Activated T-cell treated with anti-CD3 and anti-CD28 coated beads, Interleukin-2, amount 50 U/mL, for 24 hours (primary cell): ENCODE measurements at places on chromosomes 4 and X.
A peak's percentile ranks its signal among the peaks of the same experiment; 100 is the strongest.

DNA sequence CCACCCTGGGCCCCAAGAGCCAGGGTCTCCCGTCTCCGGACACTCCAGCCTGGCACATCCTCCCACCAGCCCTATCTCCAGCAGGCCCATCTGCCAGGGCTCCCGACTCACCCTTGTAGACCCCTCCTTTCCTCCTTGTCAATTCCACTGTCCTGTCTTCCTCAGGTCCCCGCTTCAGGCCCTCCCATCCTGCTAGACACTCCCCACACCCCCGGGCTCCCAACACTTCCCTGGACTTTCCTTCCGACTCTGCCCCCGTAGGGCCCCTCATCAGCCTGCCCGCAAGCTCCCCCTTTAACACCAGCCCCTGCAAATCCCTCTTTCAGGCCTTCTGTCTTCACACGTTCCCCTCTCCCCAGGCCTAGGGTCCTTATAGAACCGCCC, 1.1 kb downstream of the PRAF2 start:
- H3K4me3 ChIP-seq: peak overlapping the region; percentile 84
- H3K27ac ChIP-seq: peak overlapping the region; percentile 84
- H3K4me1 ChIP-seq: peaks cover 15% of the 10 kb centered on the region
- DNase-seq: no peak
- peaks cover 5% of the 10 kb centered on the region for H3K27me3 ChIP-seq

GRCh38 chr4:105633241-105633640, 75.2 kb downstream of the INTS12 start:
- no peak overlapping the region for H3K4me3 ChIP-seq
- no peak for DNase-seq
- no peaks in the 10 kb centered on the region for H3K36me3 ChIP-seq

GRCh38 chrX:50707955-50708699, 105.9 kb downstream of the SHROOM4 start:
- H3K4me1 ChIP-seq: no peaks in the 10 kb centered on the region
- H3K27ac ChIP-seq: no peak overlapping the region
- DNase-seq: no peak
- H3K27me3 ChIP-seq: peaks cover 82% of the 10 kb centered on the region

GRCh38 chr4:36244257-36245082, at the start of gene ARAP2:
ARAP2 (minus strand) TSS chr4:36244514; CDS start chr4:36229486, 15,028 bp downstream.
- peak within 1 kb of the TSS; percentile 98 for H3K27ac ChIP-seq
- H3K27me3 ChIP-seq: no peaks in the 10 kb centered on the region
- peak; percentile 84 for DNase-seq
- peak within 1 kb of the TSS; percentile 94 for H3K4me3 ChIP-seq

DNA sequence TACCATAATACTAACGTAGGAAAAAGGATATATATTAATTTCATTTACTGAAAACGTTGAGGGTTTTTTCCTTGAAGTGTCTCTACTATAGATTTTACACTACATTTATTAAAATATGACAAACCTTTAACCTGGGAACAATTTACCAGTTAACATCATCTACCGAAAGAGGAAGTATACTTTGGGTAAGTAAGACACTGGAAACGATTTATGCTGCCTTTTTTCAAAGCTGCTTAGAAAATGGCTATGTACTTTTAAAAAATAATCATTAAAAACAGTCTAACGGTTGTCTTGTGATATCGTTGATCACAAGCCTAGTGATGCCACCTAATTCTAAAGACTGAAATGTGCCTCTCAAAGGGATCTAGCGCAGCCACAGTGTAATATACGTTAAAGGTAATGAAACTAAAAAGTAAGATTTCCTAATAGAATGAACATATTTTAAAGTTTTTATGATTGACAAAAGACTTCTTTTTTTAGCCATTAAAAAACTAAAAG, 50.4 kb downstream of the STX18 start:
- no peaks in the 10 kb centered on the region for H3K27me3 ChIP-seq
- H3K27ac ChIP-seq: no peak overlapping the region

- H3K27me3 ChIP-seq: no peaks in the 10 kb centered on the region
- peaks cover 6% of the 10 kb centered on the region for H3K36me3 ChIP-seq
- DNase-seq: no peak
- H3K4me1 ChIP-seq: peaks cover 50% of the 10 kb centered on the region
- H3K4me3 ChIP-seq: peak overlapping the region; percentile 45
- H3K27ac ChIP-seq: peak overlapping the region; percentile 92
Measured at GRCh38 chr4:101156619-101157310, 190.6 kb downstream of the PPP3CA start.

DNA sequence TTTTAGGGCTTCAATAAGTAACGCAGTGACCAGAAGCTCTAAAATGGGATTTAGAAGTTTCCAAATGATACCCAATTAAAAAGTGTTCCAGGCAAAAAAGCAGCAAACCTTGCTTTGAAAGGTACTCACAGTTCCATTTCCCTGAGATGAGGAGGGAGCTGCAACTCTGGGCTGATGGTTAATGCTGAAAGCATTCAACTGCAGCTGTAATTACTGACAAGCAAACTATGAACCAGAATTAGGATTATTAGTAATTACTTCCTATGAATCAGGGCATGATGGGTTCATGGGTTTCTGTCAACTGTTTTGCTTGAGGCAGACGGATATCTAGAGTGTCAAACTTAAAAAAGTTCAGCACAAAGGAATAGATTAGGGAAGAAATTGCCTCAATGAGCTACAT, 357.4 kb downstream of the STIM2 start:
- H3K4me3 ChIP-seq: no peak overlapping the region
- no peaks in the 10 kb centered on the region for H3K27me3 ChIP-seq
- H3K36me3 ChIP-seq: no peaks in the 10 kb centered on the region
- peaks cover 4% of the 10 kb centered on the region for H3K4me1 ChIP-seq
- DNase-seq: no peak
- H3K27ac ChIP-seq: no peak overlapping the region

GRCh38 chrX:87878926-87879325, 361.3 kb downstream of the KLHL4 start:
- peaks cover 2% of the 10 kb centered on the region for H3K27me3 ChIP-seq
- H3K27ac ChIP-seq: no peak overlapping the region
- peaks cover 3% of the 10 kb centered on the region for H3K4me1 ChIP-seq
- DNase-seq: no peak
- H3K4me3 ChIP-seq: no peak overlapping the region

DNA sequence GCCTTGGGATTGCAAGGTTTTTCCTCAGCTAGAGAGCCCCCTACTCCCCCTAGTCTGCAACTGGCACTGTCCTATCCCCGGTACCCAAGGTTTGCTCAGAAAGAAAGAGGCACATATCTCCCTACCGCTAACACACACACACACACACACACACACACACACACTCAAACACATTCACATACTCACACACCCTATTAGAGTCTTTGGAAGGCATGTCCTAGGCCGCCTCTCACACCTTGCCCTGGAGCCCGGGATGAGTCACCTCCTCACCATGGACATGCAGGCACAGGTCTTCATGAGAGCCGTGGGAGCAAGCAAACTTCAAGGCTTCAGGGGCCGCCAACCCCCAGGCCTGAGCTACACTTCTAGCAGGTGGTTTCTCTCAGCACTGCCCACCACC, 49.2 kb downstream of the PJA1 start:
- no peak for DNase-seq
- peaks cover 6% of the 10 kb centered on the region for H3K4me1 ChIP-seq
- H3K36me3 ChIP-seq: no peaks in the 10 kb centered on the region
- H3K27ac ChIP-seq: no peak overlapping the region

DNA sequence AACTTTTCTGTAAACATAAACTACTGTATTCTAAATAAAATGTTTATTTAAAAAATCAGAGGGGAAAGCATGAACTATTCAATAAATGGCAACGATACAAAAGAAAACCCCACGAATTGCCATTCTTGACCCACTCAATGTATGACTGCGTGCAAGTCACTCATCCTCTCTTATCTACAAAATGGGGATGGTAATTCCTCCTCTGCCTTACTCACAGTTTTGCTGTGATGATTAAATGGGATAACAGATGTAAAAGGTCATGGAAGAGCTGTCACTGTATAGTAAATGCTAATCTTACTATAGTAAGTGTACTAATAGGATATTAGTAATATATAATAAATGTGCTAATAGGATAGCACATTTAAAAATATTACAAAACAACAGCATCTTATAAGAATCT, 173.4 kb downstream of the SCFD2 start:
- no peak overlapping the region for H3K27ac ChIP-seq
- no peak overlapping the region for H3K4me3 ChIP-seq
- H3K27me3 ChIP-seq: no peaks in the 10 kb centered on the region
- no peaks in the 10 kb centered on the region for H3K4me1 ChIP-seq

DNA sequence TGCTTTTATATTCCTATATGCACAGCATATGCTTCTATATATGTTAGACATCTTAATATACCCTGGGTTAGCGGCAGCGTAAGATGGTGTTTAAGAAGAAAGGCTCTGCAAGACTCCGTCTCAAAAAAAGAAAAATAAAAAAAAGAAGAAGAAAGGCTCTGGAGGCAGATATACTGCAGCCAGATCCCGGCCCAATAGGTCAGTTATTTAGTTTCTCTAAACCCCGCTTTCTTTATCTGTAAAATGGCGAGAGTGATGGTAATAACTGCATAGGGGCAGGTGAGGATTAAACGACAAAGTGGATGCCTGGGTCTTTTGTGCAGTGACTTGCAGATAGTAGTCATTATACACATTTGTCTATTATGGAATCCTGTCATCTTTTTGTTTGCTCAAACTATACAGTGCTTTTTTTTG, 115.2 kb downstream of the NAA11 start:
- H3K36me3 ChIP-seq: no peaks in the 10 kb centered on the region
- no peak overlapping the region for H3K4me3 ChIP-seq
- H3K27me3 ChIP-seq: no peaks in the 10 kb centered on the region

DNA sequence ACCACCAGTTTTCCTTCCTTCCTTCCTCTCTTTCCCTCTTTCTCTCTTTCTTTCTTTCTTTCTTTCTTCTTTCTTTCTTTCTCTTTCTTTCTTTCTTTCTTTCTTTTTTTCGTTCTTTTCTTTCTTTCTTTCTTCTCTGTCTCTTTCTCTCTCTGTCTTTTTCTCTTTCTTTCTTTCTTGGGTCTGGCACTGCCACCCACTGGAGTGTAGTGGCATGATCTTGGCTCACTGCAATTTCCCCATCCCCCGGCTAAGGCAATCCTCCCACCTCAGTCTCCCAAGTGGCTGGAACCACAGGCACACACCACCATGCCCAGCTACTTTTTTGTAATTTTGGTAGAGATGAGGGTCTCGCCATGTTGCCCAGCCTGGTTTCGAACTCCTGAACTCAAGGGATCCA, 51.6 kb upstream of the NHS start:
- H3K27ac ChIP-seq: no peak overlapping the region
- no peaks in the 10 kb centered on the region for H3K36me3 ChIP-seq
- DNase-seq: no peak
- H3K27me3 ChIP-seq: peaks cover 11% of the 10 kb centered on the region
- H3K4me1 ChIP-seq: no peaks in the 10 kb centered on the region

DNA sequence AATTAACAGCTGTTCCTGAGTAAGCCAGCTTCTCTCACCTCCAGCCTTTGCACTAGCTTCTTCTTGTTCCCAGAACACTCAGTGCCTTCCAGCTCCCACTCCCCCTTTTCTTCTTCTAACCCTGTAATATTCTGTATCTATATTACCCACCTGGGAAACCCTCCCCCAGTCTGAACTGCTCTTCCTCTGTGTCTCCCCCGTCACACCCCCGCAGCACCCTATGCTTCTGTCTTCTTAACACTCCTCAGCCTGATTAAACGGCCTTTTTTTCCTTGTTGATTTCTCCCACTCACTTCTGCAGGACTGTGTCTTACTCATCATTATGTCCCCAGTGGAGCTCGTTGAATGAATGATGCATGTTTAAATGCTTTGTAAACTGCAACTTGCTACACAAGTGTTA, 9.0 kb upstream of the LONRF3 start:
- peaks cover 19% of the 10 kb centered on the region for H3K27me3 ChIP-seq
- H3K4me1 ChIP-seq: peaks cover 1% of the 10 kb centered on the region
- no peak overlapping the region for H3K4me3 ChIP-seq
- H3K36me3 ChIP-seq: no peaks in the 10 kb centered on the region

DNA sequence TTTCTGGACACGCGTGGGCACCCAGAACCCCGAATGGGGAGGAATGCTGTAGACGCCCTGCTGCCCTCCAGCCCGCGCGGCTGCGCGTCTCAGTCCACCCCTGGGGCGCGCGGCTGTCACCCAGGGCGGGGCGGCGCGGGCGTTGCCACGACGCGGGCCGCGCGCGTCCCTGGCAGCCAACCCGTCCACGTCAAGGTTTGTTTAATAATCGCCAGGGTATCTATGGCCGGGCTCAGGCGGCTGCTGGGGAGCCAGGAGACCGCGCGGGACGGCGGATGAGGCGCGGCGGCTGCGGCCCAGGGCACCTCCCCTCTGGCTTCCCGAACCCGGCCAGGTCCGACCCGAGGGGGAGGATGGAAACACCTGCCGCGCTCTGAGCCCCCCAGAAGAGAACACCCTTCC, at the start of gene SPATA18:
Gene SPATA18, plus strand, starts transcription at position 92 of the 402 bp plus-strand sequence. CDS start 401 bp downstream, outside the sequence.
- no peak within 1 kb of the TSS for H3K27ac ChIP-seq
- DNase-seq: peak; percentile 27
- peak within 1 kb of the TSS; percentile 68 for H3K4me3 ChIP-seq
- H3K36me3 ChIP-seq: no peaks in the 10 kb centered on the region
- H3K4me1 ChIP-seq: peaks cover 18% of the 10 kb centered on the region
